ENCODE measurements at places on chromosomes 1 and 21. TPM values are rescaled to one million over a fixed set of nuclear protein-coding genes. Genes with fewer than 3 reads are reported as not detected.

FCRL3 gene
- total RNA-seq = 0.19 TPM

S100B gene
- 102 TPM for total RNA-seq

UBE2G2 gene
- 123 TPM for total RNA-seq

COL6A2 gene
- total RNA-seq = 735 TPM

OR2T29 gene
- not detected for total RNA-seq

DNA sequence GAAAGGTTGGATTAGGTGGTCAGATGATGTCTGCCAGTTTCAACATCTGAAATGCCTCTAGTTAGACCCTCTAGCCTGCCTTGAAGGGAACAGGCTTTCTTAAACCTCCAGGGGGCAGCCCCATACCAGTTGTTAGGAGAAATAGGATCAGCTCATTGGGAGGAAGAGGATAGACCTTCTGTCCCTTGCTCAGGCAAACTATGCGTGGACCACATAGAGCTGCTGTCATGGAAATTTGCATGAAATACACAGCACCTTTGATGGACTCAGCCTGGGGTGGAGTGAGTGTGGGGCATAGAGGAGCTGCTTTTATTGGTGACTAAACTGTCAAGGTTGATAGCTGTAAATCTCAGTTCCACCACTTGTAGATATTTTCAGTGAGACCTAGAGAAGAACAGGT lies 38.4 kb upstream of the SPAG17 start:
- no peak for DNase-seq

- no peak for DNase-seq
Measured at GRCh38 chr1:106290805-106291501, 765.5 kb upstream of the PRMT6 start.

- no peak for DNase-seq
Measured at GRCh38 chr1:19123837-19124236, 86.2 kb downstream of the UBR4 start.

DNA sequence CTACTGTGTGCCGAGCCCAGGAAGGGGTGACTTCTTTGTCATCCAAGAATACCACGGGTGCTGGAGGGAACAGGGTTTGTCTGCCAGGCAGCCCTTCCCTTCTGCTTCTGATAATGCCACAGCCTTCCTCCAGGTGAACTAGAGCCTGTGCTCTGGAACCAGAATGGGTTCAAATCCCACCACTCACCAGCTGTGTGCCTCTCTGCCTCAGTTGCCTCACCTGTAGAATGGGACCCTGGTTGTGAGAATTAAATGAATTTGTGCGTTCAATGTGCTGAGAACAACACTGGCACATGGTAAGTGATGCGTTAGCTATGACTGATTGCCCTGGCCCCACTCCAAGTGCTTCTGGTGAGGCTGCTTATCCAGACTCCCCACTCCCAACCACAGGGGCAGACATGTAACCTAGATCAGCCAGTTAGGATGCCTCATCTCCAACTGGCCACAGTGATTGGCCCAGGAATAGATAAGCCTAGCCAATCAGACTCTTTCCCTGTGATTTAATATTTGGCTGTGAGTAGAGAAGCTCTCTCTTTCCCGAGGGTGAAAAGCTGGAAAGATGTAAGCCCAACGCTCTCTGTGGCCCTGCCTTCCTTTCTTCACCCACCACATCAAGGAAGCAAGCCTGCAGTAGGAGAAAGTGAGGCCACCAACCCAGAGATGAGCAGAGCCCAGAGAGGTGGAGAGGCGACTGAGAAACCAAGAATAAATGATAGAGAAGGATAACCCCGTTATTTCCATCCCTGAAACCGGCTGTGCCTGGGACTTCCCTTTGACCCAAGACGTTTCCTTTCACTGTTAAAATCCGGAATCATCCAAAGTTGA lies 20.8 kb upstream of the LAPTM5 start:
- no peak for DNase-seq

GRCh38 chr21:38831526-38832467 lies 26.1 kb downstream of the ETS2 start:
- DNase-seq = no peak

GRCh38 chr21:37886726-37887299 lies 29.4 kb downstream of the KCNJ6 start:
- no peak for DNase-seq

- no peak for DNase-seq
Measured at GRCh38 chr1:5921671-5922070, 70.6 kb downstream of the NPHP4 start.

GRCh38 chr1:89254658-89255287 lies 17.9 kb downstream of the GBP5 start:
- DNase-seq = no peak

- no peak for DNase-seq
Measured at GRCh38 chr21:31279986-31280385, 64.1 kb downstream of the TIAM1 start.

- DNase-seq = no peak
Measured at GRCh38 chr1:59290193-59290949, 6.5 kb upstream of the FGGY start.

GRCh38 chr1:167120899-167121298 lies 27.0 kb downstream of the STYXL2 start:
- DNase-seq = no peak

GRCh38 chr1:12031039-12031980 lies 12.0 kb downstream of the MIIP start:
- no peak for DNase-seq

GRCh38 chr21:20949884-20950283 lies 48.3 kb upstream of the NCAM2 start:
- DNase-seq = no peak

- no peak for DNase-seq
Measured at GRCh38 chr21:38680401-38680800, 125.3 kb upstream of the ETS2 start.

DNA sequence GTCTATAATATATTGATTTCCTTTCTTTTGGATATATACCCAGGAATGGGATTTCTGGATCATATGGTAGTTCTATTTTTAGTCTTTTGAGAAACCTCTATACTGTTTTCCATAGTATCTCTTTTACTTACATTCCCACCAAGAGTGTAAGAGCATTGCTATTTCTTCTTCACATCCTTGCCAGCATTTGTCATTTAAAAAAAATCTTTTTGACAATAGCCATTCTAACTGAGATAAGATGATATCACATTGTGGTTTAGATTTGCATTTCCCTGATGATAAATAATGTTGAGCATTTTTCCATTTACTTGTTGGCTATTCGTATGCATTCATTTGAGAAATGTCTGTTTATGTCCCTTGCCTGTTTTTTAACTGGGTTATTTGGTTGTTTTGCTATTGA lies 467.4 kb downstream of the COL11A1 start:
- DNase-seq = no peak

GRCh38 chr1:156489166-156489934 lies 11.2 kb downstream of the MEF2D start:
- DNase-seq = no peak

- DNase-seq = no peak
Measured at GRCh38 chr1:175164751-175165150, 27.8 kb downstream of the KIAA0040 start.

GRCh38 chr1:25657883-25658760 lies 41.5 kb downstream of the MAN1C1 start:
- DNase-seq = peak; percentile 76
